SK-N-DZ (cell line): ENCODE measurements at places on chromosomes 4 and X.

- DNase-seq = peak; percentile 5
Measured at GRCh38 chr4:53592122-53592521, 836 bp upstream of the LNX1 start.

- peak; percentile 55 for DNase-seq
Measured at GRCh38 chrX:69158166-69158980, 6.9 kb downstream of the PJA1 start.

GRCh38 chr4:99821918-99822503 is 5.4 kb downstream of the DAPP1 start:
- DNase-seq = no peak

- DNase-seq = no peak
Measured at GRCh38 chr4:74667944-74668343, 126.4 kb downstream of the BTC start.

DNA sequence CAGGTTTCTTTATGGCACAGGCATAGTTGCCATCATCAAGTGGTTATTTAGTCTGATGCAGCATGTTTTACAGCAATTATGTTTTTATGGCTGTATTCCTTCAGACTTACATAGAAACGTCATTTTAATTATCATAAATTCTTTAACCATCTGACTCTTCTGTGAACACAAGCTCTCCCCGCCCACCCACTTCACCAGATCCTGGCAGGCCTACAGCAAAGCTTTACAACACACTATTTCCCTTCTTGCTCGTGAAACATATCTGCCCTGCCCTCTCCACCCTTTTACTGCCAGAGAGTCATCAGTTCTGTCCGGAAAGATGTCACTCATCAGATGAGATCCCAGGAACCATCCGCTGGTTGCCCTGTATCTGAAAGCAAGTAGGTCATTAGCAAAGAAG is 120.5 kb downstream of the HS6ST2 start:
- no peak for DNase-seq
